ENCODE measurements at places on chromosomes 6 and 20.

DNA sequence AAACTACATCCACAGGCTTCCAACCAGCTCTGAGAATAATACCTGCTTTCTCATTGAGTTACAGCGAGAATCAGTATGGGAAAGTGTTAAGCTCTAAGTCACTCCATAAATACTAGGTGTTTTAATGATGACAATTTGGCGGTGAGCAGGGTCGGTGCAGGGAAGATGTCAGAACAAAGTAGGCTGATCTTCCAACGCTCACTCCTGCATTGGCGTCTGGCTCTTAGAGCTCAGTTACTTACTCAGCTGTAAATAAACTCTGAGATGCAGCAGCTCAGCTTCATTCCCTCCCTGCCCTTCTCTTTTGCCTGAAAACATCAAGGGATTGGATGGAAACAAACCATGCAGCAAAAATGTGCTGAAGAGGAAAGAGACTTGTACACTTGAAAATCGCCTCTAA is 102.5 kb upstream of the SPACA1 start:
- DNase-seq = no peak
- no peak overlapping the region for H3K27ac ChIP-seq
- H3K27me3 ChIP-seq = peaks cover 44% of the 10 kb centered on the region
- H3K36me3 ChIP-seq = no peaks in the 10 kb centered on the region
- H3K4me1 ChIP-seq = no peaks in the 10 kb centered on the region

- H3K27me3 ChIP-seq = peaks cover 28% of the 10 kb centered on the region
- no peak overlapping the region for H3K27ac ChIP-seq
- no peaks in the 10 kb centered on the region for H3K4me1 ChIP-seq
- H3K36me3 ChIP-seq = no peaks in the 10 kb centered on the region
Measured at GRCh38 chr6:46057792-46058191, 42.1 kb upstream of the CLIC5 start.

GRCh38 chr6:23180504-23181293 is 611.3 kb downstream of the HDGFL1 start:
- no peak overlapping the region for H3K27ac ChIP-seq
- no peaks in the 10 kb centered on the region for H3K4me1 ChIP-seq
- H3K27me3 ChIP-seq = peaks cover 5% of the 10 kb centered on the region
- no peak overlapping the region for H3K4me3 ChIP-seq
- no peak for DNase-seq
- H3K36me3 ChIP-seq = no peaks in the 10 kb centered on the region

DNA sequence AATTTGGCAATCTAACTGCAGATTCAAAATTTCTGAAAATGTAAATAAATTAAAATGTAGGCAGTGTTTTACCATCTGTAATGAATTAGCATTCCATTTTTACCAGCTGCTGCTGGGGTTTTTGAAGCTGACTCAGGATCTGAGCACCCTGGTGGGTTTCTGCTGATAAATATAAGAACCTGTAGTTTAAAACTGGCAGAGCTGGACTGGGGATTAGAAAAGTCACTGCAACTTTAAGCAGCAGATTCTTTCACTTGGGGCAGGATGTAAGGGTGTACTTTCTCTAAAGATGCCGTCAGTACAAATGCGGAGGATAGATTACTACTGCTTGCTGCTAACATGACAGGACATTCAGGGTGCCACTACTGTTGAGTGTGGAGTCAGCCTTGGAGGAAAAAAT is 341.8 kb downstream of the CDKAL1 start:
- no peak overlapping the region for H3K27ac ChIP-seq
- DNase-seq = no peak
- H3K36me3 ChIP-seq = peaks cover 7% of the 10 kb centered on the region
- H3K4me3 ChIP-seq = no peak overlapping the region

DNA sequence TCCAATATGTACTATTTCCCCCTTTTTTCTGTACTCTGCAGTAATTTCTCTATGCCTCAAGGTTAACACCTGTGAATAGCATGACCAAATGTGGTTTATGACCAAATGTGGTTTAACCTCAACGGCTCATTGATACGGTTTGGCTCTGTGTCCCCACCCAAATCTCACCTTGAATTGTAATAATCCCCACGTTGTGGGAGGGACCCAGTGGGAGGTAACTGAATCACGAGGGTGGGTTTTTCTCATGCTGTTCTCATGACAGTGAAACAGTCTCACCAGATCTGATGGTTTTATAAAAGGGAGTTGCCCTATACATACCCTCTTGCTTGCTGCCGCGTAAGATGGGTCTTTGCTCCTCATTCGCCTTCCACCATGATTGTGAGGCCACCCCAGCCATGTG is 18.7 kb downstream of the DEK start:
- peak overlapping the region; percentile 74 for H3K27ac ChIP-seq
- no peaks in the 10 kb centered on the region for H3K27me3 ChIP-seq
- H3K4me3 ChIP-seq = no peak overlapping the region

DNA sequence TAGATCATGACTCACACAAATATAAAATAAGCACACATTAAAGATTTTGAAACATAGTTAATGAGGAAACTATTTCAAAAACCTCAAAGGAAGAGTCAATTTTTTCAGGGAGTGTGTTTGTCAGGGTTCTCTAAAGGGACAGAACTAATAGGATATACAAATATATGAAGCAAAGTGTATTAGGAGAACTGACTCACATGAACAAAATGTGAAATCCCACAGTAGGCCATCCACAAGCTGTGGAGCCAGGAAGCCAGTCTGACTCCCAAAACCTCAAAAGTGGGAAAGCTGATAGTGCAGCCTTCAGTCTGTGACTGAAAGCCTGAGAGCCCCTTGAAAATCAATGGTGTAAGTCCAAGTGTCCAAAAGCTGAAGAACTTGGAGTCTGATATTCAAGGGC is 898.0 kb upstream of the EYS start:
- H3K4me3 ChIP-seq = no peak overlapping the region
- peaks cover 4% of the 10 kb centered on the region for H3K36me3 ChIP-seq
- H3K27ac ChIP-seq = no peak overlapping the region
- DNase-seq = no peak
- no peaks in the 10 kb centered on the region for H3K27me3 ChIP-seq
- H3K4me1 ChIP-seq = no peaks in the 10 kb centered on the region

DNA sequence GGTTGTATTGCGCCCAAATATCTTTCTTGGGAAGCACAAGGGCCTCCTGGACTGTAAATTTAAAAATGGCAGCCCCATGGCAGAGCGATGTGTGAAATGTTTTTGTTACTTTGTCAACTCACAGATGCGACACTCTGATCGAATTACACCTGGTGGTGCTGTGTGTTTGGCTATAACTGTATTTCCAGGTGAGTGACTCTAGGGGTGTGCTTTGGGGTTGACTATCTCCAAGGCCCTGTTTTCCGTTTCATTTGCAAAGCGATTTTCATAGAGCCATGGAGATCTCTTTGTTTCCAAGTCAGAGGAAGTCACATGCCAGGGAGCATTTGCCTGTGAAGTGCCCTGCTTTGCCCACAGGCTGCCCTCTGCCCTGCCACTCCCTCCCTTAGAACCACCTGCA is 93.5 kb downstream of the CDC5L start:
- peaks cover 8% of the 10 kb centered on the region for H3K27me3 ChIP-seq
- H3K27ac ChIP-seq = no peak overlapping the region
- H3K4me1 ChIP-seq = no peaks in the 10 kb centered on the region
- no peak for DNase-seq
- no peak overlapping the region for H3K4me3 ChIP-seq

- peak overlapping the region; percentile 6 for H3K4me3 ChIP-seq
- H3K36me3 ChIP-seq = peaks cover 11% of the 10 kb centered on the region
- peak overlapping the region; percentile 3 for H3K27ac ChIP-seq
Measured at GRCh38 chr6:45816674-45817297, 198.9 kb downstream of the CLIC5 start.

GRCh38 chr20:62219101-62219991 is 732 bp downstream of the HRH3 start:
- no peak overlapping the region for H3K27ac ChIP-seq
- peak overlapping the region; percentile 65 for H3K4me3 ChIP-seq
- H3K27me3 ChIP-seq = peaks cover 39% of the 10 kb centered on the region
- no peaks in the 10 kb centered on the region for H3K36me3 ChIP-seq
- H3K4me1 ChIP-seq = peaks cover 5% of the 10 kb centered on the region
- DNase-seq = no peak

DNA sequence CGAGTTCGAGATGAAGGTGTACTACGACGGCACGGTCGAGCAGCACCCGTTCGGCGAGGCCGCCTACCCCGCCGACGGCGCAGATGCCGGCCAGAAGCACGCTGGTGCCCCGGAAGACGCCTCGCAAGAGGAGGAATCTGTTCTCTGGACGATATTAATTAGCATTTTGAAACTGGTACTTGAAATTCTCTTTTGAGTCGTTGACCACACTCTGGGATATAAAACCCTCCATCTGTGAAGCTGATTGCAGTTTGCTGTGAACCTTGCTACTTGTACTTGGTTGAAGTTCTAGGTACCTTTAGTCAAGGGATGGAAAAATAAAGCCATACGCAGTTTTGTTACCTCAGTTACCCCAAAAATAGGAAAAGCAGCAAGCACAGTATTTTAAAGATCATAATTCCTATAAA is 917 bp downstream of the C6orf120 start:
- peaks cover 10% of the 10 kb centered on the region for H3K36me3 ChIP-seq
- DNase-seq = no peak
- peak overlapping the region; percentile 89 for H3K4me3 ChIP-seq
- H3K27ac ChIP-seq = peak overlapping the region; percentile 95
- no peaks in the 10 kb centered on the region for H3K27me3 ChIP-seq

- H3K27me3 ChIP-seq = peaks cover 18% of the 10 kb centered on the region
- no peaks in the 10 kb centered on the region for H3K36me3 ChIP-seq
- no peak overlapping the region for H3K4me3 ChIP-seq
- DNase-seq = peak; percentile 67
Measured at GRCh38 chr6:44078827-44079671, 48.2 kb downstream of the MRPL14 start.

DNA sequence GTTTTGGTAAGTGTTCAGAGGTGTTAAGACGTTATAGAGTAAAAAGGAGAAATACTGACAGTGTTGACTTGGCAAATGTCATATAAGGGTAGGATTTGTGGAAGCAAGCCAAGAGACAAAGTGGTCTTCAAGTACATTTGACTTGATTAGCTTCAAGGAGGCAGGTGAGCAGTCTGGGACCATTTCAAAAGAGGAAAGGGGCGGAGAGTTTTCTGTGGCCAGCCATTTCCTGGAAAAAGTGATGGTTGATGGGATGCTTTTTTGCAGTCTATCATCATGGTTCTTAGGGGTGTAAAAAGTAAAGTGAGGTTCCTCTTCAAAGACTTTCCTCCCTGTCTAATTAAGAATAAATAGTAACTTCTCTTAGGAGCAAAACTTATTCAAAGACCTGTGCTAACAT is 28.7 kb downstream of the FKBP1A start:
- DNase-seq = no peak
- no peaks in the 10 kb centered on the region for H3K27me3 ChIP-seq
- peaks cover 43% of the 10 kb centered on the region for H3K36me3 ChIP-seq
- H3K4me3 ChIP-seq = peak overlapping the region; percentile 50
- H3K4me1 ChIP-seq = peaks cover 76% of the 10 kb centered on the region

DNA sequence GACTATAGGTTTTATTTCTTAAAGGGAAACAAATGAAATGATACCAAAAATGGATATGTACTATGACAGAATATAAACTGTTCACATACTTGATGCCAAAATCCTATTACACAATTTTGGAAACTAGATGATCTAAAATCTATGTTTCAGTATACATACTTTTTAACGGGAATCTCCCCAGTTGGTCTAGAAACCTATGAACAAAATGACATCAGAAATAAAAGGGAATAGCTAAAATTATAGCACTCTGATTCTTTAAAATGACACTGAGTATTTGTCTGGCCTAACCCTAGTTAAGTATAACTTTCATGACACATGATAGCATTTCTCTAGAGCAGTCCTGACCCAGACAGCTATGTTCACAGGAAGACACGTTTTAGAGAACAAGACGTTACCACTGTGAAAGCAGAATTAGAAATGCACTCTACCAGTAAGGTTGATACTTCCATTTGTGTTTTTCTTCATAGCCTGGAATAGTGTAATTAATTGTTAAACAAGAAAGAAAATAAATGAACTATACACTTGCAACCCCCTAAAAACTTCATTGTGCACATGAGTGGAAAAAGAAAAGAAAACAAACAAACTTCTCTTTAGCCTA is 3.3 kb downstream of the OSER1 start:
- DNase-seq = no peak
- H3K4me3 ChIP-seq = peak overlapping the region; percentile 36
- H3K27me3 ChIP-seq = no peaks in the 10 kb centered on the region
- H3K36me3 ChIP-seq = peaks cover 6% of the 10 kb centered on the region

DNA sequence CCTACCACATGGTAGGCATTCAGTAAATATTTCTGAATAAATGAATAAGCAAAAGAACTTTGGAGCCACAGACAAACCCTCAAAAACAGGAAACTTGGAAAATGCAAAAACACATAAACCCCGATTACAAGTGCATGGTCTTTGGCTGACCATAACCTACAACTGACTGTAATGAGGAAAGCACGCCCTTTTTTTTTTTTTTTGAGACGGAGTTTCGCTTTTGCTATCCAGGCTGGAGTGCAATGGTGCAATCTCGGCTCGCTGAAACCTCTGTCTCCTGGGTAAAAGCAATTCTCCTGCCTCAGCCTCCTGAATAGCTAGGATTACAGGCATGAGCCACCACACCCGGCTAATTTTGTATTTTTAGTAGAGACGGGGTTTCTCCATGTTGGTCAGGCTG is 11.9 kb upstream of the LATS1 start:
- no peak for DNase-seq
- H3K36me3 ChIP-seq = peaks cover 33% of the 10 kb centered on the region
- no peak overlapping the region for H3K4me3 ChIP-seq
- peaks cover 16% of the 10 kb centered on the region for H3K4me1 ChIP-seq

- H3K27ac ChIP-seq = peak within 1 kb of the TSS; percentile 91
- DNase-seq = peak; percentile 89
- peaks cover 39% of the 10 kb centered on the region for H3K4me1 ChIP-seq
- peak within 1 kb of the TSS; percentile 98 for H3K4me3 ChIP-seq
- peaks cover 8% of the 10 kb centered on the region for H3K36me3 ChIP-seq
- peaks cover 94% of the 10 kb centered on the region for H3K27me3 ChIP-seq
Measured at GRCh38 chr6:149963462-149964307, at the start of gene ULBP1. Gene ULBP1, plus strand, starts transcription at chr6:149963943. Its CDS starts 107 bp downstream, at chr6:149964050.

DNA sequence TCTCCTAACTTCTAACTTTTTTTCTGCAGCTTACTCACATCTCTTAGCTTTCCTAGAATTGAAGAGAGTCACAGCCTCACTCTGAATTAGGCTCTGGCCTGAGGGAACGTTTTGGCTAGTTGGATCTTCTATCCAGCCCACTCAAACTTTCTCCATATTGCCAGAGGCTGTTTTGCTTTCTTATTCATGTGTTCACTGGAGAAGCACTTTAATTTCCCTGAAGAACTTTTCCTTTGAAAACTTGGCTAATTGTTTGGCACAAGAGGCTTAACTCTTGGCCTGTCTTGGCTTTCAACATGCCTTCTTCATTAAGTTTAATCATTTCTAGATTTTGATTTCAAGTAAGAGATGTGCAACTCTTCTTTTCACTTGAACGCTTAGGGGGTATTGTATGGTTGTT is 138.2 kb upstream of the PLCB4 start:
- DNase-seq = no peak
- H3K36me3 ChIP-seq = no peaks in the 10 kb centered on the region
- H3K4me3 ChIP-seq = no peak overlapping the region
- H3K27ac ChIP-seq = no peak overlapping the region
- no peaks in the 10 kb centered on the region for H3K27me3 ChIP-seq

- H3K36me3 ChIP-seq = peaks cover 43% of the 10 kb centered on the region
- H3K4me3 ChIP-seq = no peak overlapping the region
- no peak for DNase-seq
- H3K27me3 ChIP-seq = no peaks in the 10 kb centered on the region
- H3K4me1 ChIP-seq = peaks cover 45% of the 10 kb centered on the region
Measured at GRCh38 chr6:161110028-161110779, 118.6 kb downstream of the MAP3K4 start.
